Stimulated activated CD4-positive, alpha-beta T cell treated with anti-CD3 and anti-CD28 coated beads, TNF-alpha, amount 100 ng/mL, for 24 hours (primary cell): ENCODE measurements at places on chromosomes 7 and 10.

- no peak for DNase-seq
These were observed 11.6 kb upstream of the FRAT1 start for GRCh38 chr10:97307441-97307840.

GRCh38 chr7:136717910-136718557, 150.4 kb upstream of the CHRM2 start:
- no peak for DNase-seq

- no peak for DNase-seq
These were observed 47.9 kb downstream of the IRF5 start for GRCh38 chr7:128985660-128986059.

GRCh38 chr10:25056726-25057125, 40.3 kb downstream of the THNSL1 start:
- DNase-seq: no peak

GRCh38 chr10:104230490-104230889, 1.7 kb downstream of the CFAP43 start:
- DNase-seq: no peak

DNA sequence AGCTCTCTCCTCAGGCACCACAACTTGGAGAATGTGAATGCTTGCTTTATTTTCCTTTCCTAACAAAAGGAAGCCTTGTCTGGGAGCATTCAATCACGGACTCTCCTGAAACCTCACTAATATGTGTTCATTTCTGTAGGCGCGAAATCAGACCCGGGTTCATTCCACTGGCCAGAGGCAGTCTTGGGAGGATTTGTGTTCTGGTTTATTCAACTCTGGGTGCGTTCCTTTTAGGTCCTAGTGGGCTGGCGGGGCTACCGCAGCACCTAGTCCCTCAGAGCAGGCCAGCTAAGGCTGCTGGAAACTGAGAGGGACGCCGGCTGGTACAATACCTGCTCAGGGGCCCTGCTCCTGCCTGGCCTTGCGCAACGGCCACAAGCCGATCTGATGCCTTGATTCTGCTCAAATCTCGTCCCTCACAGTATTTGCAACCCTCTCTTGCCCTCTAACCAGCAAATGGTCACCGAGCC, 7.5 kb downstream of the HOXA4 start:
- DNase-seq: no peak

DNA sequence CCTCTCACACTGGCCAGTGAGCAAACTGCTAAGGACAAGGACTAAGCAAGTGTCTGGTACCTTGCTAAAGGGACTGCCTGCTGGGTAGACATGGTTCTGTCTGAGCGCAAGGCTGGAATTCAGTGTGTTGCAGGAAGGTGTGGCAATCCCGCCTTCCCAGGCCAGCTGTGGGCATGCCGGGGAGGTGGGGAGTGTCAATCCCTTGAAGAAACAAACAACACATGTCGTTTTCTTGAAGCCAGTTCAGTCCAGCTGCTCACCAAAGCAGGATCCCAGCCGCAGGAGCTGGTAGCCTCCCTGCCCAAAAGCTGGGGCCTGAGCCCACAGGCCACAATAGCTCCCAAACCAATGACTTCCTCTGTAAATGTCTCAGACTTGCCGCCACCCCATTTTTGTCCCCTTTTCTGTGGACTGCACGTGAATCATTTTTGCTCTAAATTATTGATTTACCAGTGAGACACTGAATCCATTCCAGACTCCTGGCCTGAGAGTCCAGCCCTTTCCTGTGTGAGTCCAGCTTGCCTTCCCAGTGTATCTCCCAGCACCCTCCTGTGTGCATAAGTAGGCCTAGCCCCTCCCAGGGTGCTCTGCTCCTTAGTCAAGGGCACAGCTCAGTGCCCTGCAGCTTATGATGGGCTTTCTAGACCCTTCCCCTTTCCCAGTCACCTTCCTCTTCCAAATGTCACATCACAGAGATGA, 166.8 kb downstream of the RGS10 start:
- DNase-seq: no peak

- DNase-seq: no peak
These were observed 185.7 kb upstream of the ADO start for GRCh38 chr10:62618576-62619412.

GRCh38 chr7:92246360-92247101, 757 bp downstream of the ANKIB1 start:
- DNase-seq: no peak

DNA sequence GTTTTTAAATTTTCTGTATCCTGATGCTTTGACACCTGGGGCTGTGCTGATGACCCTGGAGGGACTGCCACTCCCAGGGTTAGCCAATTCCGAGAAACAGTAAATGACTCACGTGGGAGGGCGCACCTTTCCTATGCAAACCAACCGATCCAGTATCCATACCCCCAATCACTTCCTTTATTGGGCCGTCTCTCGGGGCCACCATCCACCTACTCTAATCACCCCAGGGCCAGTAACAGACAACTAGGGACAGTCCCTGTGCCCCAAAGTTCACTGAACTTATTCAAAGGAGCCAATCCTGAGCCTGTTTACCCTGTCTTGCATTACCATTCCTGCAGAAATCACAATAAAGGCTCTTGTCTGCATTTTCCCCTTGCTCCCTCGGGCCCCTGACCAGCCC, 6.6 kb upstream of the LGI1 start:
- DNase-seq: no peak

DNA sequence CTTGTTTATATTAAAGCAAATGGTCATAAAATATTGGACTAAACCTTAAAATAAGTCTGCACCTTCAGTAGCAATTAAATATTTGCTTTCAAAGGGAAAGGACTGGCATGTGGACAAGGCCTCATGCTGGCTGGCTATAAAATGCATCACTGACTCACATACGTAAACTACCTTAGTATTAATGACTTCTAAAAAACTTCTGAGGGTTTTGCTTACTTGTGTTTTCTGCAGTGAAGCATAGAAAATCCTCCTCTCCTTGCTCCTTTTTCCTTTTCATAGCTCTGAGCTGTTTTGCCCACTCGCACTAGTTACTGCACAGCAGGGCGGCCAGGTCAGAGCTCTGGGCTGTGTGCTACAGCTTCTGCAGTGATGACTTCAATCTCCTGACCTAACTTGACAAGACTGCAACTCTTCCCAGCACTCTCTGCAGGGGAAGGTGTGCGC, 82.3 kb downstream of the CUL2 start:
- no peak for DNase-seq

GRCh38 chr10:547591-548081, 141.8 kb downstream of the DIP2C start:
- DNase-seq: no peak

- DNase-seq: no peak
These were observed 80.3 kb upstream of the ARID5B start for GRCh38 chr10:61821153-61821552.

- no peak for DNase-seq
These were observed 2.2 kb upstream of the GRIFIN start for GRCh38 chr7:2478399-2478785.

DNA sequence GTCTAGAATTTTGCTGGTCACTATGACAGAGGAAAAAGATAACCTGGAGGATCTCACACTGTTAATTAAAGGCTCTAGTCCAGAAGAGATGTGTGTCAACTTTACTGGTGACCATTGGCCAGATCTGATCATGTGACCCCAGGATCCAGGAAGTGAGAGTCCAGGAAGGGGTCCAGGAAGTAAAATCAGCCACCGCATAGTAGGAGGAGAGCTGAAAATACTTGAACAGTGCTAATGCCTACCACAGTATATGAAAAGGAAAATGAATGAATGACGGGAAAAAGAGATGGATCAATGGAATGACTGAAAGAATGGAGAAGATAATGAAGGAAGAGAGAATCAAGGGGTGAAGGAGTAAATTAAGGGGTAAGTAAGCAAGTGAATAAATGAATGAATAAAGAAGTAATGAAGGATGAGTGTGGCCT, 415.3 kb downstream of the RPS24 start:
- no peak for DNase-seq

DNA sequence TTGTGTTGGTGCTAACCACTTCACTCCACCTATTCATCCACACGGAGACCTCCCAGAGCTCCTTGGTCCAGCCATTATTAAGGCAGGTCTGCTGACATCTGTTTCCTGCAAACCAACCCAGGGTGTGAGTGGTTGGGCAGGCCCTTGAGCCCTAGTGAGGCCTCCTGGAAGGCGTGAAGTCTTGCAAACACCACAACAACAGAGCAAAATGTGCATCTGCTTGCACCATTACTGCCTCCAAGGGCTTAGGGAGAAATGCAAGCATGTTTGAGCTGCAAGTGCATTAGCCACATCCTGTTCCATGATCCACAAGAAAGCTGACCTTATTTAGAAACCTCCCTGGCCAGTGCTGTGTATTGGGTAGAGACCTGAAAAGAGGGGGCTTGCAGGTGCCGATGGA, 325.5 kb downstream of the GRID1 start:
- DNase-seq: no peak

DNA sequence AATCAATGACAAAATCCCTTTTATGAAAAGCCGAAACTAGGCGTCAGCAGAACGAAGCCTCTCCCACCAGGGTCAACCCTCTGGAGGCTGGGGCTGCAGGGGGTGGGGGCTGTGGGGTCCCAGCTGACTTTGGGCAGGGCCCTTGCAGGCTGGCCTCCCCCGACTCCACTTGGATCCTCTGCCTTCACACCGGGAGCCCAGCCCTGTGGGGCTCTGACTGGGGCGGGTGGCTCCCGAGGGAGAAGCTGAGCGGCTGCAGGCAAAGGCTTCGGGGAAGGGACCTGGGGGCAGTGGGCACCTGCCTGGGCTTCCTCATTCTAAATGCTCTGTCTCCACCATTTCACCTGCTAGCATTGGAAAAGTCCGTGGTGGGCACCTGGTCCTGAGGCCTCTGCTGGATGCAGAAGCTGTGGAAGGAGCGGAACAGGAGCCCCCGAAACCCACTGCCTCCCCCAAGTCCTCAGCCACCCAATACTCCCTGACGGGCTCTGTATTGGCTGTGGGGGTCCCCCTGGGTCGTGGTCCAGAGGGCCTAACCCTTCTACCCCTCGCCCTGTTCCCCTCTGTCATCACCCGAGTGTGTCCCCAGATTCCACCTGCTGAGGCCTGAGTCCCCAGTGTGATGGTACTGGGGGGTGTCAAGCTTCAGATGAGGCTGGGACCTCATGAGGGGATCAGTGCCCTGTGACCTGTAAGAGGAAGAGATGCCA, 108.6 kb downstream of the DNAJB6 start:
- no peak for DNase-seq

DNA sequence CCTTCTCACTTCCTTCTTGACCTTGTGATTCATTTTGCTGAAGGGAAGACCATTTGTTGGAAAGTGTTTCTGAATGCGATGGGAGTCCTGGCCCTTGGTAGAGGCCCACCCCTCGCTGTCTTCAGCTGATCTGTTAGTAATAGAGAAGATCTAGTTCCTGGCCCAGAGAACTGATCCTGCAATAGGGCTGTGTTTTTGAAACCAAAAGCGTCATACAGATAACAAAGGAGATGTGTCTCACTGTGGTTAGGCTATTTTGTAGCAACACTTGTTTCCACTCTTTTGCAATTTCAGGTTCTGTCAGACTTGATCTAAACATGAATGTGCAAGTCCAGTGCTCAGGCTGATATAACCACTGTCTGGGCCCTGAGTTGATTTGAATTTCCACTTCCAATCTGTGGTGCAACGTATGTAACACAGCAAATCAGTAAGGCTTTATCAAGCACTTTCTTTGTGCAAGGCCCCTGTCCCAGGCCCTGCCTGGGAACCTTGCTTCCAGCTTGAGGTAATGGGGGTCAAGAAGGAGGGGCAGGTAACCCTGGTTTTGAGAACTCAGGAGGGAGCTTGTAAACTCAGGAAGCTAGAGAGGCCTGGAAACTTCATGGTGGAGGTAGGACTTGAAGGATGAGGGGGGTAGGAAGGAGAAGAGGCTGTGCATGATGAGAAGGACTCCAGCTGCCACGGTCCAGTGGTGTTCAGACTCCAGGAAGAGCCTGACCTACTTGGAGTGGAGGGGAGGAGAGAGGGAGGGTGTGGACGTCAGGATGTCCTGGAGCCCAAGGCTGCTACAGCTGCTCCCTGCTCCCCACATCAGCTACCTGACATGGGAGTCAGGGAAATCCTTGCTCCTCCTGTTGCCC, 42.2 kb upstream of the SRGN start:
- DNase-seq: no peak

- DNase-seq: no peak
These were observed 190.9 kb downstream of the BMPER start for GRCh38 chr7:34096198-34096651.

- DNase-seq: no peak
These were observed 161.2 kb downstream of the NRF1 start for GRCh38 chr7:129772646-129773280.

- DNase-seq: no peak
These were observed 242.2 kb downstream of the MALRD1 start for GRCh38 chr10:19290770-19291169.

GRCh38 chr10:93615576-93616235, 3.4 kb downstream of the PDE6C start:
- no peak for DNase-seq

DNA sequence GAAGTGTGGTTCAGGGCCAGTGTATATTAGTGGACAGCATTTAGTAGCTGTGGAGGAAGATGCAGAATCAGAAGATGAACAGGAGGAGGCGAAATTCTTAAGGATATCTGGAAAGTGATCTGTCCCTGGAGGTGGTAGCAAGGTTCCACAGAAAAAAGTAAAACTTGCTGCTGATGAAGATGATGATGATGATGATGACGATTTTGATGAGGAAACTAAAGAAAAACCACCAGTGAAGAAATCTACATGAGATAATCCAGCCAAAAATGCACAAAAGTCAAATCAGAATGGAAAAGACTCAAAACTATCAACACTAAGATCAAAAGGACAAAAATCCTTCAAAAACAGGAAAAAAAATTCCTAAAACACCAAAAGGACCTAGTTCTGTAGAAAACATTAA, 26.3 kb downstream of the TM9SF3 start:
- no peak for DNase-seq

GRCh38 chr7:24059775-24060174, 224.2 kb upstream of the NPY start:
- no peak for DNase-seq

DNA sequence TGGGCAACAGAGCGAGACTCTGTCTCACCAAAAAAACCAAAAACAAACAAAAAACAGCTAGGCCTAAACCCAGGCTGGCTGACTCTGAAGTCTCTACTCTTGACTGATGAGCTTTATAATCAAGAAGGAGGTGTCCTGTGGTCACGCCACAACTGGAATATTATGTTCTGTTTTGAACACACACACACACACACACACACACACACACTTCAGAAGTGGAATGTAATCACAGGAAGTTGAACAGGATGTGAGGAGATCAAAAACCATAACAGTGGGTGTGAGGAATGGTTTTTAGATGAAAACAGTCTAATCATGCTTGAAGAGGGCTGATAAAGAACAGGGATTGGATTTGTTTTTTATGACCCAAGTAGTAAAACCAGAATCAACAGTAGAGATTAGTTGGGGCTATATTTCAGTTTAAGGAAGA, 51.1 kb upstream of the IL6 start:
- DNase-seq: no peak

- no peak for DNase-seq
These were observed 103.7 kb upstream of the AOAH start for GRCh38 chr7:36827726-36828703.

GRCh38 chr10:49349390-49349789, 46.5 kb downstream of the DRGX start:
- no peak for DNase-seq

- no peak for DNase-seq
These were observed 52.6 kb downstream of the PTEN start for GRCh38 chr10:87915989-87916388.
